ENCODE measurements at places on chromosomes 4 and X.

GRCh38 chr4:170025523-170026252 lies 507 bp downstream of the MFAP3L start:
- no peak for DNase-seq

DNA sequence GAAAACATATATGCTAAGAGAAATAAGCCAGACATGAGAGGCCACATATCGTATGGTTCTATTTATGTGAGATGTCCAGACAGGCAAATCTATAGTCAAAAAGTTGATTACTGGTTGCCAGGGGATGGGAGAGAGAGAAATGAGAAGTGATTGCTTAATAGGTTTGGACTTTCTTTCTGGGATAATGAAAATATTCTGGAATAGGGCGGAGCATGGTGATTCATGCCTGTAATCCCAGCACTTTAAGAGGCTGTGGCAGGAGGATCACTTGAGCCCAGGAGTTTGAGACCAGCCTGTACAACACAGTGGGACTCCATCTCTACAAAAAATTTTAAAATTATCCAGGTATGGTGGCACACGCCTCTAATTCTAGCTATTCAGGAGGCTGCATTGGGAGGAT lies 22.4 kb downstream of the RBM47 start:
- no peak for DNase-seq

DNA sequence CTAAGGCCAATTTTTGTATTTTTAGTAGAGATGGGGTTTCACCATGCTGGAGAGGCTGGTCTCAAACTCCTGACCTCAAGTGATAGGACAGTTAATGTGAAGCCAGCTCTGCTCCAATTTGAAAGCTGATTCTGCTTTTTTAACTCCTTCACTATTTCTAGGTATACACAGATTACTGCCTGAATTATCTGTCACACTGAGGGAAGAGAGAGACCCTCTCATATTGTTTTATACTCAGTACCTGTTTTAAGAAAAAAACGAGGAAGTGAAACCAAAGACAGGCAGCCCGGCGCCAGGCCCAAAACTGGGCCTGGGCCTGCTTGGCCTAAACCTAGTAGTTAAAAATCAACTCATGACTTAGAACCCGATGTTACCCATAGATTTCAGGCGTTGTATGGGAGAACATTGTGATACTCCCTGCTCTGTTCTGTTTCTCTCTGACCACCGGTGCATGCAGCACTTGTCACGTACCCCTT lies 1601.5 kb upstream of the PCDH10 start:
- no peak for DNase-seq

- no peak for DNase-seq
Observed at GRCh38 chr4:182139491-182139890, 103.7 kb upstream of the TENM3 start.
